NCI-H2029 (cell line): ENCODE measurements at places on chromosomes 5 and 9.

GRCh38 chr5:161530700-161531099 lies 15.8 kb downstream of the GABRB2 start:
- no peak for DNase-seq

DNA sequence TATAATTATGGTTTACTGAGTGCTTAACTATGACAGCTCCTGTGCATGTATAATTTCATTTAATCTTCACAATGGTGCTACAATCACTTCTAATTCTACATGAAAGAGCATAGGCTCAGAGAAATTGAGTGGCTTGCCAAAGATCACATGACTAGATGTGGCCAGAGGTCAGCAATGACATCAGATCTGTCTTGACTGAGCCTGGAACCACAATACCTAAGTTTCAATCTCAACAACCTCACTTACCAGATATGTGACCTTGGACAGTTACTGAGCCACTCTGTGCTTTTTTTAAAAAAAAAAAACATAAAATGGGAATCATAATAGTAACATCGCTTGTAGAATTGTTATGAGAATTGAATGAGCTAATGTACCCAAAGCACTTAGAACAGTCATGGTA lies 130.7 kb downstream of the TRIM32 start:
- peak; percentile 22 for DNase-seq

DNA sequence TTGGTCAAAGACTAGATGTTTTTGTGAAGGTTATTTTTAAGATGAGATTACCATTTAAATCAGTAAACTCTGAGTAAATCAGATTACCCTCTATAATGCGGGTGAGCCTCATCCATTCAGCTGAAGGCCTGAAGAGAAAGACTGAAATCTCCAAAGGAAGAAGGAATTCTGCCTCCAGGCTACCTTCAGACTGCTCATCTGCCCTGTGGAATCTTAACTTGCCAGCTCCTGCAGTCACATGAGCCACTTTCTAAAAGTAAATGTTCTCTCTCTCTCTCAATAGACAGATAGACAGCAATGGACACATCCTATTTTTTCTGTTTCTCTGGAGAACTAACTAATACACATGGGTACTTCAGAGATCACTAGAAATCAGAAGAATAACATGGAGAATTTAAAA lies 182.8 kb downstream of the CFAP90 start:
- no peak for DNase-seq

- DNase-seq, result no peak
These were observed 164.7 kb upstream of the TARS1 start for GRCh38 chr5:33275921-33276627.

- no peak for DNase-seq
These were observed 46.4 kb upstream of the ALDH1B1 start for GRCh38 chr9:38345851-38346755.

GRCh38 chr5:67493676-67494075 lies 297.1 kb upstream of the CD180 start:
- peak; percentile 70 for DNase-seq

DNA sequence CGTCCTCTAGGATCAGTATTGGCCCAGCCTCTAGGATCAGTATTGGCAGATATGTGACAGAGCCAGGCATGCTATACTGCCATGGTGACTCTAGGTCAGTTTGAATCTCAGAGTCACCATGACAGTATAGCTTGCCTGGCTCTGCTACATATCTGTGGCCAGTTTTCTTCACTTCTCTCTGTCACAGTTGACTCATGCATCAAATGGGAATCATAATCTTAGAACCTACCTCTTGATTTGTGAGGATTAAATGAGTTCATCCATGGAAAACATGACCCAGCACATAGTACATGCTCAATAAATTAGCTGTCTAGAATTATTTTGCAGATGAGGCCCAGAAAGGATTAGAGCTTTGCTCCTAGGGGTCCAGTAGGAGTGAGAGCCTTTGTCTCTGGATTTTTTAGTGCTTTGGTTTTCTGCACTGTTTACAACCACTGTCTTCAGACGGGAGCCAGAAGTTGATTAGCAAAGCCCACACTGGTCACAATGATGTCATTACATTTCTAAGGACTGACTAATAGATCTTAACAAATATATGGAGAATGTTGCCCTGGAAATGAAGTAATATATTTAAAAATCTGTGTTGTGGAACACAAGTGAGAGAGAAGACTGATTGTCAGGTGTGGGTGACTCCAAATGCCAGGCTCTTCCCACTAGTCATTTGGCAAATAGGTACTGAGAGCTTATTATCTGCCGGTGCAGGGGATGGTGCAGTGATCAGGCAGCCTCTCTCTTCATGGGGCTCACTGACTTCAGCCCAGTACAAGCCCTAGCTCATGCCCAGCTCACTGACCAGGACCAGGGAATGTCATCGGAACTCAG lies 76.0 kb downstream of the COL15A1 start:
- no peak for DNase-seq

- no peak for DNase-seq
These were observed 51.3 kb downstream of the SNX24 start for GRCh38 chr5:122896598-122897282.

DNA sequence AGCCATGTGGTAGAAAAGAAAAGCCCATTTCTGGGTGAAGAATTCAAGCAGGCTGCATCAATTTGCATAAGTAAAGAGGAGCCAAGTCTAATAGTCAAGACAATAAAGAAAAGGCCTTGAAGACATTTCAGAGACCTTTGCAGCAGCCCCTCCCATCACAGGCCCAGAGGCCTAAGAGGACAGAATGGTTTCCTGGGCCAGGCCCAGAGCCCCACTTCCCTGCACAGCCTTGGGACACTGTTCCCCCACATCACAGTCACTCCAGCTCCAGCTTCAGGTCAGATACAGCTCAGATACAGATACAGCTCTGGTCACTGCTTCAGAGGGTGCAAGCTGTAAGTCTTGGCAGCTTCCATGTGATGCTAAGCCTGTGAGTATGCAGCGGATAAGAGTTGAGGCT lies 29.1 kb downstream of the PLGRKT start:
- no peak for DNase-seq

GRCh38 chr9:98020476-98021145 lies 35.9 kb upstream of the NANS start:
- no peak for DNase-seq

- no peak for DNase-seq
These were observed 585.5 kb upstream of the RGMB start for GRCh38 chr5:98187945-98188344.

GRCh38 chr5:135635451-135635850 lies 56.7 kb upstream of the CXCL14 start:
- DNase-seq, result no peak

GRCh38 chr5:111392181-111392580 lies 120.2 kb downstream of the STARD4 start:
- no peak for DNase-seq

GRCh38 chr5:60377826-60378225 lies 322.1 kb downstream of the DEPDC1B start:
- DNase-seq, result no peak

- DNase-seq, result no peak
These were observed 498.6 kb downstream of the CHSY3 start for GRCh38 chr5:130402906-130403305.

GRCh38 chr5:125411071-125411743 lies 664.8 kb upstream of the ZNF608 start:
- peak; percentile 18 for DNase-seq

- DNase-seq, result peak; percentile 42
These were observed 208.0 kb downstream of the KCTD16 start for GRCh38 chr5:144378681-144379080.

GRCh38 chr5:167899490-167900070 lies 391.9 kb upstream of the WWC1 start:
- no peak for DNase-seq

GRCh38 chr5:14407746-14408175 lies 173.8 kb upstream of the OTULINL start:
- DNase-seq, result no peak

DNA sequence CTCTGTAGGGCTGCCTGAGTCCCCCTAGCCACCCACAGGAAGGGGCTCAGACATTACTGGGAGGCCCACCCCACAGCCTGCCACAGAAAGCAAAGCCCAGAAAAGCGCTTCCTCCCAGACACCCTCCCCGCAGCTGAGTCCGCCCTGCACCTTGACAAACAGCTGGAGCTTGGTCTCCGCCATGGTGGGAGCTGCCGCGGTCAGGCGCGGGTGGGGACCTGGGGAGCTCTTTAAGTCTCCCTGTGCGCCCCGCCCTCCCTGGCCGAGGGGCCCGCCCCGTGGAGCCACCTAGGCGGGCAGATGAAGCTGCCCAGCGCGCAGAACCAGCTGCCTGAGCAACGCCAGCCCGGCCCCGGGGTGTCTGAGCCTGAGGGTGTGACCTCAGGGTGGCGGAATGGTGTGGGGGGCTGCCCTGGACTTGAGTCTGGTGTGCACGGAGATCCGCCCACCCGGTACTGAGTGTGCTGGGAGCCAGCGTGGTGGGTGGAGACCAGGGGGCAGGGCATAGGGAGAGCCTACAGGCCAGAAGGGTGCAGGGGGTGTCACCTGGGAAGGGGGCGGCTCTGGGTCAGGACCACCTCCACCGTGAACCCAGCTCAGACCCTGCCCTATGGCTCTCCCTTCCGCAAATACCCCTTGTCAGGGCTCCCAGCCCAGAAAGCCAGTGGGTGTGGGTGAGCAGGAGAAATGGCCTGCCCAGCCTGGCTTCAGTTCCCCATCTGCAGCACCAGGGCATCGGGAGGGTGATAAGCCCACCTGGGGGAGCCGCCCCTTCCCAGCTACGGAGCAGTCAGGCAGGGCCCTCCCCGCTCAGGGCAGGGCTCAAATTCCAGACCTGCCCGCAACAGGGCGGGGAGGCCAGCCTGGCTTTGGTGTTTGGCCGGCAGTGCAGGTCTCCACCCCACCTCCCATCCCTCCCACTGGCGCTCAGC lies at the start of gene CLIC3:
CLIC3 (minus strand) TSS at position 208 of the 932 bp plus-strand sequence; CDS start at position 183, 25 bp downstream.
- DNase-seq, result no peak

GRCh38 chr5:43729846-43730478 lies 127.0 kb downstream of the NNT start:
- DNase-seq, result no peak

DNA sequence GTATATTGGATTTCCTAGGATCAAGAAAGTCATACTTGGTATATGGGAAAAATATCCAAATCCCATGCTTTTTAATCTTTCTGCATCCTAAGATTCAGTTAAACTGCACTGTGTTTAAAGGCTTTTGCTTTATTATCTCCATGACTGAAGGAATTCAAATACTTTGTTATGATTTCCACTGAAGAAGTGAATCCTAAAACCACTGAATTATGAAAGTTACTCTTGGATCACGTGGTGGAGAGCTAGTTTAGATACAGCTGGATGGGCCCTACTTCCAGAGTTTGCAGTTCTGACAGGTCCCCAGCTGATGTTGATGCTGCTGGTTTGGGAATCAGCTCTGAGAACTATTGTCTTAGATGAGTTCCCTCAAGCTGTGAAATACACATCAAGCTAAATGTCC lies 5.0 kb downstream of the DAB2 start:
- no peak for DNase-seq

DNA sequence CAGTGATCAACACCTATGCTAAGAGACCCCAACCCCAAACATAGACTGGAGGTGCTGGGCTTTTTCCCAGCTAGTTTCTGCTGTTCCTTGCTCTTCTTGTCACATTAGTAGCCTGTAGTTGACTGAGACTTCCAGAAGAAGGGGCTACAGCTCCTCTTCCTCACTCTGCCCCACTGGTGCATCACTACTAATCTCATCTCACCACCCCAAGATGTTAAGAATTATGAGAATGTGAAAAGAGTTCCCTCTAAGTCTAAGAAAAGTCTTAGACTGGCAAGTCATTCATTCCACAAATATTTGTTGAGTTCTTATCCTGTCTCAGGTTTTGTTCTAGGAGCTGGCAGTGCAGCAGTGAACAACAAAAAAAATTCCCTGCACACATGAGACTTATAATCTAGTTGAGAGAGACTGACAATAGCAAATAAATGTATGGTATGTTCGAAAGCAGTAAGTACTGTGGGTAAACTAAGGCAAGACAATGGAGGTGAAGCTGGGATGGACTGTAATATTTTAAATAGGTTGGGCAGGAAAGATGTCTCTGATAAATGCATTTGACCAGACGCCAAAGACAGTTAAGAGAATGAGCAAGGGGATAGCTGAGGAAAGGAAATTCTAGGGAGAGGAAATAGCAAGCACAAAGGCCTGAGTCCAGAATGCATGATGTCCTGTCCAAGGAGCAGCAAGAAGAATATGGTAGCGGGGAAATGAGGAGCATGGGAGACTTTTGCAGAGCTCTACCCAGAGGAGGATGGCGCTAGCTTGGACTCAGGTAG lies 92.3 kb downstream of the PTCD2 start:
- DNase-seq, result no peak

GRCh38 chr5:177972613-177973012 lies 23.4 kb downstream of the PROP1 start:
- no peak for DNase-seq

DNA sequence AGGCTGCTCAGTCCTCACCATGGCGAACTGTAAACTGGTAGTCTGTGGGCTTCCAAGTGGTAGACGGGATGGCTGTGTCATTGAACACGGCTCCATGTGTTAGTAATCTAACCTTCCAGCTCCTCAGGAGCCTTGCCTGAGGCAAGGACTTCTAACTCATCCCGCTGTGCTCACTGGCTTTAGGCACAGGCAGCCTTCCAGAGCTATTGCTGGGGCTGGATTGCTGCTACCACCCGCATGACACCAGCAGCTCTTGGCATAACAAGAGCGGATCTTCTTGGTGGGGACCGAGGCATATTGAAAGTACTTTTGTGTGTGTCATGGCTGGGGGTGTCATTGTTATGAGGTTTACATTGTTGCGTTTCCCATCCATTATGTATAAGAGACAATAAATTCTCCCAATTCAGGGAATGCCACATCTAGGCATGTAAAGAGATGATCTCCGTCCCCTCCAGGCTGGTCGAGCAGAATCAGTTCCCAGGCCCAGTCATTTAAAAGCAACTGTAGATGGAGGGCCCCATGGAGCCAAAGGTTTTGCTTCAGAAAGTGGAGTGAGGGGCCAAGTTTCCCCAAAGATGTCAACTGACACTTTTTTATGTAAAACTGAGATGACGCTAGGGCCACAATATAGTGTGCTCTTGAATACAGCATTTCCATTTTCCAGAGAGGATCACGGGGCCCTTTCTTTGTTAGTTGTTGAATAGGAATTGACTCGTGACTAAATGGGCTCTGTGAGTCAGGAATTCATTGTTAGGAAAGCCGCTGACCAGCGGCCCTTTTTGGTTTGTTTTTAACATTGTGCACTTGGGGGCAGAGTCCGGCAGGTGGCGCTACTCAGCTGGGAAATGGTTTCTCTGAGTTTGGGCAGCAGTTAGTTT lies 759.5 kb downstream of the TAF11L14 start:
- no peak for DNase-seq

GRCh38 chr5:35877655-35878054 lies 21.0 kb downstream of the IL7R start:
- no peak for DNase-seq

DNA sequence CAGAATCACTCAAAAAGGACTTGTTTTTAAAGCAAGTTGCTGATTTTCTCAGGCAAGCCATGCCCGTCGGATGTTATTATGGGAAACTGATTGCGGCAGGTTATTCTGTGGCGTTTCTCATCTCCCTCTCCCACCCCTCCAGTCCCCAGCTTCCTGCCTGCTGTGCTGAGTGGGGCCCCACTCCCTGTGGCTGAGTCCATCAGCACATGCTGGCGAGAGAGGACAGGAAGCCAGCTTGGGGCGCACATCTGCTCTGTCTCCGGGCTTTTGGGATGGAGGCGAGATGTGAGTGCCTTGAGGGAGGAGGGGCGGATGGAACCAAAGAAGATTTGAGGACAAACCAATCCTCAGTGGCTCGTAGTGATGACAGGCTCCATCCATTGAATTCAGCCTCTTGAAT lies 108.0 kb downstream of the DAPK1 start:
- DNase-seq, result no peak
